Activated CD4-positive, alpha-beta T cell treated with anti-CD3 and anti-CD28 coated beads for 1 hour (primary cell): ENCODE measurements at places on chromosomes 13 and 19.

DNA sequence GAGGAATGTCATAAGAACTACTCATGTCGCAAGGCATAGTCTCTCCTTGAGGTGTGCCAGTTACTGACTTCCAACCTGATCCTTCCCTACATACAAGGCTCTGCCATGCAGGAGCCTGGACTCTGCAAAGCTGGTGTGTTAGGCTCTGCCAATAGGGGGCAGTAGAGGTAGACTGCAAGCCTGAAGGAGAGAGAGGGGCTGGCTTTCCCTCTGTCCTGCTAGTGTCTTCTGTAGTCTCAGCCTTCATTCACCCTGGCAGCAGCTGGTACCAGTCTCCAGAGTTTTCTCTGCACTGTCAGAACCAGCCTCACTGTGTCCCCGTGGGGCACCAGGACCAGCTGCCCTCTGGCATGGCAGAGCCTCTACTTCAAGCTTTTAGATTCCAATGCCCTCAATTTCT, 14.5 kb downstream of the SHISA2 start:
- DNase-seq = no peak

DNA sequence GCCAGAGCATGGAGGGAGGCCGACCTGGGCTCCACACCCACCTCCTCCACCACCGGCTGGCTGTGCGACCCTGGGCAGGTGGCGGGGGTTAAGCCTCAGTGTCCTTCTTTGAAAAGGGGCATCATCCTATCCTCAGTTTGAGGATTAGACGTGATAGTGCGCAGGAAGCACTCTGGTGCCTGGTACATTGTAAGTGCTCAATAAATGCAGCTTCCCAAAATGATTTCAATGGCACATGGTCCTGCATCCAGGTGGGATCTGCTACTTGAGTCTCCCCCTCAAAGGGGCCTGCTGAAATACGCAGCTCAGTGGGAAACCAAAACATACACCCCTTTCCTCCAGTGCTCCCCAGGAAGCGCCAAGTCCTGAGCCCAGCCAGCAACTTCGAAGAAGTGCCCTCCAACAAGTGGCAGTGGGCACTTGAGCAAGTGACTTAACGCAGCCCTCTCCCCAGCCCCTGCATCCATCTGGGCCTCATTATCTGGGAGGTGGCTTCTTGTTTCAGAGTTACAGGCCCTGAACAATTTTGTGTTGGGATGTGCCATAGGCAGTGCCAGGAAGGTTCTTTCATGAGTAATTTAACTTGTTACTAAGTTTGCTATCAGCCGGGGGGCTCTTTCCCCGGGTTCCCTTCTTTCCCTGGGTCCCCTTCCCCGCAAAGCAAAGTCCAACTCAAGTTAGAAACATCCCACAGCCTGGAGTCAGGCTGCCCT, 17.9 kb downstream of the ACTN4 start:
- no peak for DNase-seq

- DNase-seq = no peak
These were observed 697 bp upstream of the DGKH start for GRCh38 chr13:42047561-42048341.

GRCh38 chr13:42875475-42876269, 94.3 kb downstream of the FAM216B start:
- no peak for DNase-seq

DNA sequence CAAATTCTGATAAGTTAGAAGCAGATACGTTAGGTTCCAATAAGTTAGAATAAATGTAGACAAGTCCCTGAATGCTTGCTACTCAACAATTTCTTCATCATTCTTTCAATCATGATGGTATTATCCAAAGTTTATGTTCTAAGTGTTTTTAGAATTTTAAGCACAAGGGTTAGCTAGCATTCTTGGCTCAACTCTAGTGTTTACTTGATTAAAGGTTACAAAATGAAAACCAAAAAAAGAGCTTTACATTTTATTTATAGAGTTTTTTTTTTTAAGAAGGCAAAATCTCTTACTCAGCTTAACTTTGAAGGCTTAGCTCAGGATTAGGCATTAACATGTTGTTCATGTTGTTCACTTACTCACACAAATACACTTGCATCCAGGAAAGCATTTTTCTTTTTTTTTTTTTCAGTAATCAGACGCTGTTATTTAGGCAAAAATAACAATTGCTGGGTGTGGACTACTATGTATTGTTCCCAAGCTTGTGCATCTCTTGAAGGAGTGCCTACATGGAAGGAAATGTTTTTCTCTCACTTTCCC, 420.6 kb downstream of the DCT start:
- DNase-seq = no peak

DNA sequence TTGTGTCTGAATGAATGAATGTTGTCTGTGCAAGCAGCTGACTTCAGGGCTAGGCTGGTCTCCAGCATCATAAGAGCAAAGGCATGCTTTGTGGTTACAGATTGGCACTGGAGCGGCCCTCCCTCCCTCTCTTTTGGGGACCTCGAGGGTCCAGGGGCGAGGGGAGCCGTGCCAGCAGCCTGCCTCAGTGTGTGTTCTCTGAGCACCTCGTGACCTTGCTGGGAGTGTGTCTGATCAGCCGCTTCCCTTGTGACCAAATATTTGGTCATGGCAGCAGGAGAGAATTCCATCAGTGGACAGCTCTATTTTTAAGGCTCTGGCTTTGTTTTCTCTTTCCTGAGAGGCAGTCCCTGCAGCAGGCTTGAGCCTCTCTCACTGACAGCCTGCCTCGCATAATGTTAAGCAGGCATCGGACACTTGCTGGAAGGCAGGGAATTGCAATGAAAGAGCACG, 329.7 kb downstream of the UQCRFS1 start:
- DNase-seq = no peak

DNA sequence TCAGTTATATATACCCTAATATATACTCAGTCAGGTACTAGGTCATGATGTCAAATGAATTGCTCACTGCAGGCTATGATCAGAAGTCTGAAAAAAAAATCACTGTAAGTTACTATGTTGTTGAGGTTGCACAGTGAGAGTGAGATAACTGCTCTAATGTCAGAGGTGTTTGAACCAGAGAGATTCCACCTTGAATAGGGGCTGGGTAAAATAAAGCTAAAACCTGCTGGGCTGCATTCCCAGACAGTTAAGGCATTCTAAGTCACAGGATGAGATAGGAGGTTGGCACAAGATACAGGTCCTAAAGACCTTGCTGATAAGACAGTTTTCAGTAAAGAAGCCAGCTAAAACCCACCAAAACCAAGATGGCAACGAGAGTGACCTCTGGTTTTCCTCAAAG, 10.2 kb downstream of the EPSTI1 start:
- DNase-seq = no peak

GRCh38 chr13:113531041-113531873, 40.7 kb upstream of the DCUN1D2 start:
- DNase-seq = no peak

DNA sequence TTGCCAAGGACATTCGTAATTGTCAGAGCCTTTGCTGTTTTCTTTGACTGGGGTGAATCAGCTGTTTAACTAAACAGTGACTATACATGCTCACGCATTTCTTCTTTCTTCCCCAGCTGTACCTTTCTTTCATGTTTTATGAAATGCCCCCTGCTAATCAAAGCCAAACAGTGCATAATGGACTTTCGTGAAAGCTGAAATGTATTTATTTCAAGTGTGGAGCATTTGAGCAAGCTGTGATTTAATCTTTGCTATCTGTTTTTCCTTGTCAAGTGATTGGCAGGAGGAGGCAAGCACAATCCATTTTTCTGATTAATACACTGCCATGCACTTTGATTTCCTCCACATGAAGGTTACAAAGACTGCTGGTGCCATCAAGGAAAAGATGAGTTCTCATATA, 831.7 kb upstream of the SPRY2 start:
- no peak for DNase-seq

- peak; percentile 45 for DNase-seq
These were observed at the start of gene MAP4K1 for GRCh38 chr19:38617764-38618589. Gene MAP4K1 (minus strand): TSS chr19:38617953. CDS start chr19:38617895, 58 bp downstream.

DNA sequence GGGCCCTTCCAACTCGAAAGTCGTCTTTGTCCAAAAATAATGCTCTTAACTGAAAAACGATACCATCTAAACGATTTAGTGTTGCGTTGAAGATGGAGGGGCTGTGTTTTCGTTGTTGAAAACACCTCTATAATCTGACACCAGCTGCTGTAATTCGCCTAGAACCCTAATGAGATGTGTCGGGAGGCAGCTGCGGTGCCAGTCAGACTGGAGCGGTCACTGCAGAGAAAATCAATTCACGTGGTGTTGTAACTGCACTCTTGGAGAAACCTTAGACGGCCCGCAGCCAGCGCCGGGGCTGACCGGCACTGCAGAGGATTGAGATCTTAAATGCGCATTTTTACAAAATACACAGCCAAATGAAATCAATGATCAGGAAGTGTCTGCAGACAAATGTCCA, 339.1 kb downstream of the ZNF536 start:
- no peak for DNase-seq

DNA sequence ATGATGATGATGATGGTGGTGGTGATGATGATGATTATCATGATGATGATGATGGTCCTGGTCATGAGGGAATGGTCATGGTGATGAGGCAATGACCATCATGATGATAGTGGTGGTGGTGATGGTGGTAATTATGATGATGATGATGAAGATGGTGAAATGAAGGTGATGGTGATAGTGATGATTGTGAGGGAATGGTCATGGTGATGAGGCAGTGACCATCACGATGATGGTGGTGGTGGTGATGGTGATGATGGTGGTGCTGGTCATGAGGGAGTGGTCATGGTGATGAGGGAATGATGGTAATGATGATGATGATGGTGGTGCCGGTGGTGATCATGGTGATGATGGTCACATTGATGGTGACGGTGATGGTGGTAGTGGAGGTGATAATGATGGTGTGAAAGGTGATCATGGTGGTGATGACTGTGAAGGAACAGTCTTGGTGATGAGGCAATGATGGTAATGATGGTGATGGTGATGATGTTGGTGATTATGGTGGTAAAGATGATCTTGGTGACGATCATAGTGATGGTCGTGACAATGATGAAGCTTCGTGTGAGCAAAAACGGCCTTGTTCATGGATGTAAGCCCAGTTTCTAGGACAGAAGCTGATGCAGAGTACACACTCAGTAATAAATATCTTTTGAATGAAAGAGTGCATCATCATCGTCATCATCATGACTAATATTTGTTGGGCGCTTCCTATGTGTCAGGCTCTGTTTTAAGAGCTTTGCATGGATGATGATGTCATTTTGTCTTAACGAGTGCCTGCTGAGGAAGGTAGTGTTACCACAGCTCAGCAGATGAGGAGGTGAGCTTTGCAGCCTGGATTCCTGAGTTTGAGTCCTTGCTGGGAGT, 17.3 kb downstream of the SBK2 start:
- DNase-seq = no peak

GRCh38 chr19:4016486-4016885, 8.9 kb downstream of the PIAS4 start:
- DNase-seq = no peak

DNA sequence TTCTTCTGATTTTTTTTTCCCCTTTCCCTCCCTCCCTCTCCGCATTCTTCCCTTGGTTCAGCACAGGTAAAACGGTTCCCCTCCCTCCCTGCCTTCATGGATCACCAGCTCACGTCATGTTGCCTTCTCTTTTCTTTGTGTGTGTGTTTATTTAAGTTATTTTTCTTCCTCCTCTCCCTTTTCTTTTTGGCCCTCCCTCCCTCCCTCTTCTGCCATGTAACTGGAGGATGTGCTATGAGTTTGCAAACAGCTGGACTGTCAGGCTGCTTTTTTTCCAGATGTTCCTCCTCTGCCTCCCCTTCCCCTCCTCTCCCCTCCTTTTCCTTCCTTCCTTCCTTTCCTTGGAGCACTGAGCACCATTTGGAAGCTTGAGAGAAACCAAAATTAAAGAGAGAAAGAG, 2.0 kb downstream of the LENG9 start:
- no peak for DNase-seq

- no peak for DNase-seq
These were observed 345.7 kb downstream of the MTUS2 start for GRCh38 chr13:29165840-29166239.

DNA sequence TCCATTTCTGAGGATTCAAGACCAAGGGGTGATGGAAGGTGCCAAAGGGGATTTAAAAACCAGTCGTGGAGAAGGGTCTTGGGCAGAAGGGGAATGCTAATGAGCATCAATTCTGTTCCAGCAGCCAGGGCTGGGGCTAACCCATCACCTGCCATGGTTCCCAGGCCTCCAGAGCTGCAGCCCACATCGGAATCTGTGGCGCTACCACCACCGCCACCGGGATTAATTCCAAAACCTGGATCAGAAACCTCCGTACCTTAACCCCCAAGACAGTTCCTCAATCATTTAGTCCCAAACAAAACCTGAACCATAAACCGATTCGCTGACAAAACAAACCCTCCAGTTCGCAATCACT, 583 bp downstream of the ZNF615 start:
- no peak for DNase-seq
